ENCODE measurements at places on chromosomes 5 and 9.

DNA sequence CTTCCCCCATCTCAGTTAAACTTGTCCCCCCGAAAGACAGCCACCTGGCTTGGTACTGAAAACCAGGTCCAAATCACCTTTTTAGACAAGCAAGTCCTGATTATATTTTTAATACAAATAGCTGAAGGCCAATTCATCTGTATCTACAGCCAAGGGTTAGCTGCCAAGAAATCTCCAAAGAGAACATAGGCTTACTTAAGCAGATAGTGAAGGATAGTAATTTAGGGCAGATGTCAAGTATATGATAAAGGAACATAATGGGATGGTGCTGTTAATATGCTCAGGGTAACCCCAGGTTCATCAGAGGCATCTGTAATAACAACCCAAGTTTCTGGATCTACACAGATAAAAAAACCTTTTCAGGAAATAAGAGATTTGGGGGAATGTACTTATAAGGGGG lies 133.0 kb downstream of the EBF1 start:
- DNase-seq, result no peak

DNA sequence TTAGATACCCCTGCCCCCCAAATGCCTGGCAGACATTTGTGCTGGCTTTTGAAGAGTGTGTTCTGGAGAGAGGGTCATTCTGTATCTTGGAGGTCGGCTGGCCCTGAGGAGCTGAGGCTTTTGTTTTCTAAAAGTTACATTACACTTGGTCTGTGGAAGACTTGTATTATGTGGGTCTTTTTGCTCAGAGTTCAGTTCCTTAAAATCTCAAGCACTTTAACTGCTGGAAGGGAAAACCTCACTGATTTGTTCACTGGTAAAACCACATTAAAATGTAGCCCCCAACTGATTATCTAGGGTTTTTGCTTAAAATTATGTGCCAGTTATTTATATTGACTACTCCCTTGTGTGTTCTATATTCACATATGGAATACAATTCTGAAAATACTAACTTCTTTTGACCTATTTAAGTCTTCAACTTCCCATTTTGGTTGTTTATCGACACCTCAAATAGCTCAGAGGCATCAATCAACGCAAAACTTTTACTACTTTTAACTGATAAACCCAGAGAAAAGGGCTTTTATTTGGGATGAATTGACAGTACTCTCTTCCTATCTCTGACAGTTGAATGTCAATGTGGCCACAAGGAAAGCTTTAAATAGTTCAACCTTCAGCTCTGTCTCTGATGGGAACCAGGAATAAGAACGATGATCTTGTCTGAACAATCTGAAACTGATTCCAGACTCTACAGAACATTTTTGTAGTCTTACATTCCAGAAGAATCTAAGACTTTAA lies 54.0 kb upstream of the MAP3K1 start:
- DNase-seq, result no peak

DNA sequence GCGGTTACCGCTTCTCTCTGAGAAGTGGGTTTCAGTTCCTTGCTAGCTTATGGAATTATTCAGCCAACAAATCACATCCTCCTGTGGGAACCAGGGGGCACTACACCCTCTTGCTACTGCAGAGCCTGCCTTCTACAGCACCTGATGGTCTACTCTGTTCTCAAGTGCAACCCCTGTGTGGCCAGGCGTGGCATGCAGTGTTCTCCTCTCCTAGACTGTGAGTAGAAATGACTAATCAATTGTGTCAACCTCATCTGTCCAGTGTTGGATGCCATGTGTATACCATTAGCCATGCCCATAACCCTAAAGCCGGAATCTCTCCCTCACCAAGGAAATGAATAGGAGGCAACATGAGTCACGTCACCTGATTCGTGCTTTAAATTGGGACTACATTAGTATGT lies 117.2 kb upstream of the LIFR start:
- no peak for DNase-seq

- no peak for DNase-seq
These were observed 830.4 kb upstream of the GRAMD2B start for GRCh38 chr5:125592856-125593255.

- peak; percentile 3 for DNase-seq
These were observed 1.4 kb downstream of the SNX18 start for GRCh38 chr5:54518818-54519508.

DNA sequence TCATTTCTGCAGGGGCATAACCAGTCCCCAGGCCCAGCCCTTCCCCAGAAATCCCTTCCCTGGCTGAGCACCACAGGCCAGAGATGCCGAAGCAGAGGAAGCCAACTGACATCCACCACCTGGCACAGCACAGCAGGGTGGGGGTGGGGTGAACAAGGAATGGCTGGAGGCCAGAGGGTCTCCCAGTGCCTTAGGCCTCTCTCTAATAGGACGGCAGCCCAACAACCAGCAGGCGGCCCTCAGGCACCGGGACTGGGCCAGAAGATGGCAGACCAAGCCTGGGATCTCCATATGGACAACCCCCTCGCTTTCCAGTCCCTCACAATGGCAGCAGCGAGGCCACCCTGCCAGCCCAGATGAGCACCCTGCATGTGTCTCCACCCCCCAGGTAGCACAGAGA lies 13.2 kb downstream of the PDLIM4 start:
- DNase-seq, result no peak

DNA sequence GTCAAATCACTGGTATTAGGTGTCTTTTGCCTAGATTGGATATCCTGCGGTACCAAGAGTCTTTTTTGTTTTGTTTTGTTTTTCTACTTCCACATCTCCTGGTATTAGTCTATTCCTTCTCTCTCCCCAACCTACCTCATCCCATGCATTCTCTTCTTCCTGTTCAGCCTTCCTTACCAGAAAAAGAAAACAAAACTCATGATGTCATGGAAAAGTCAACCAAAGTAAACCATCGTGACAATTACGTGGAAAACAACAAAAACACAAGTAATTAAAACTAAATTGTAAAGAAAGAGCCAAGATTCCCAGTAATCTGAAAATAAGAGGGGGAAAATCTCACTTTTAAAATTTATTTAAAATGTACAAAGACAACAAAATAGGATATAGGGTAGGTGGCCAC lies 38.3 kb downstream of the TMEM167A start:
- no peak for DNase-seq
